Stimulated activated CD8-positive, alpha-beta memory T cell treated with anti-CD3 and anti-CD28 coated beads, Interleukin-4, amount 100 ng/mL, for 24 hours (primary cell): ENCODE measurements at places on chromosomes 12 and 14.

DNA sequence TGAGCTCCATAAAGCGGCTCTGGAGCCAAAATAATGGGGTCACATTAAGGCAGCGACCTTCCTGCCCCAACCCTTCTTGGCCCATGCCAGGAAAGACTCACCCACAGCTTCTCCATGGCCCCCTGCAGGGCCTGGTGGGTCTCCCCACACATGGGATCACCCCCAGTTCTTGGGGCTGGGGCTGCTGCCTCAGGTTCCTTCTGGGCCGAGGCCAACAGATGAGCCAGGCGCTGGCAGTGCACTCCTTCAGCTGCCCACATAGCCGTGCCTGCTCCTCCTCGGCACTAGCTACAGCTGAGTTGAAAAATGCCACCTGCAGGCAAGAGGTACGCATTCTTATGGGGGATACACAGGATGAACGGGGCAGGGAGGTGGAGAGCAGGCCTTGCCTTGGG is 14.8 kb upstream of the BLTP3B start:
- DNase-seq, result no peak

DNA sequence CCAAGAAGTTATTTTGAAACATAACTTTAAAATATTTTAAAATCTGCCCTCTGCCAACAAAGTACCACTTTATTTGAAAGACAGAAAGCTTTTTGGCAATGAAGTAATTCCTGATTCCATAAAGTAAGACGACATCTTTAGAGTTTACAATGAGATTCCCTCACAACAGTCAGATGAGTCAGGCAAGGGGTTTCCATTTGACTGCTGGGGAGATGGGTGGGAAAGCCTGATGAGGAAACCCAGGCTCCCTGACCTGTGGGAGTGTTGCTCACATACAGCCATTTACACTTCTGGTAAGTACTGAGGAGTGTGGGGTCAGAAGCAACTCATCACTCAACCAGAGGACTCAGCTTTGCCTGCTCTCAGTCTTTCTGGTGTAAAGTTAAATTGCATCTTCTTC is 10.2 kb downstream of the KITLG start:
- no peak for DNase-seq

GRCh38 chr14:59484639-59485175 is 390 bp downstream of the JKAMP start:
- DNase-seq, result no peak

DNA sequence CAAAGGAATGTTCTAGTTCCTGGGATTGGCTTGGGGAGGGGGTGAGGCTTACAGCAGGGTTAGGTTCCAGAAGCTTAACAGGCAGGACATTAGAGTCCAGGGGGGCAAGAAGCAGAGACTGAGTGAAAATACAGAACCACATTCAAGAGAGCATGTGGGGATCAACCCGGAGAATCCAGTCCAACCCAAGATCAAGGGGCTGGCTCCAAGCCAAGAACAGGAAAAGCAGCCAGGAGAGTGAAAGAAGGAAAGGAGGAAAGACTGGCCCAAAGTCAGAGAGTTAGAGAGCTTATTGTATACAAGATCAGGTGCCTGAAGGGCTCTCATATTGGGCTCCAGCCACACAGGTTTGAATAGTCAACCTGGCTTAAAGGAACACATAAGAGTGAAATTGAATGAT is 190.3 kb upstream of the CDKN3 start:
- no peak for DNase-seq

- DNase-seq, result no peak
These were observed 14.8 kb downstream of the GPR19 start for GRCh38 chr12:12681061-12681765.

DNA sequence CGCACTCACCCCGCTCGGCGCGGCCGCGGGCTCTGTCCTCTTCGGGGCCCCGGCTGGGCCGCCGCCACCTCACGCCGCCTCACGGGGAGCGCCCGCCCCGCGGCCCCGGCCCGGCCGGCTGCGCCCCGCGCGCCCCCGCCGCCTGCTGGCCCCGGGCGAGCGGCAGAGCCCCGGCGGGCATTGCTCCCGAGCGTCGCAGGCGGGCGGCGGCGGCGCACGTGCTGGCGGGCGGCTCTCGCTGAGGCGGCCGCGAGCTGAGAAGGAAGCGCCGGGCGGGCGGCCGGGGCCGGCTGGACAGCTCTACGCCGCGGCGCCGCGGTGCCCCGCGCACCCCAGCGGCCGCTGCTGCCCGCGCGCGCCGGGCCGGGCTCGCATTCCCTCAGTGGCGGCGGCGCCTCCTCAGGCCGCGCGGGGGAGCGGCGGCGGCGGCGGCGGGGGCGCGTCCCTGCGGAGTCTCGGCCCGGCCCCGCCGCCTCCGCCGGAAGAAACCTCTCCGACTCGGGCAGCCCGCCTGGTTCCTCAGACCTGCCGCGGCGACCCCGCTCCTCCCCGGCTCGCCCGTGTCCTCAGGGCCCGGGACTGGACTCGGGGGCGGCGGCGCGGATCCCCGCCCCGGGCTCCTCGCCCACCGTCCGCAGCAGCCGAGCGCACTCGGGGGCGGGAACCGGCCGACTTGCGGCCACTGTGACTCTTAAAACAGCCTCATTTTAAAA is at the start of gene PITPNM2:
Gene PITPNM2 (minus strand): TSS at position 347 of the 713 bp plus-strand sequence. CDS start 116,500 bp downstream, outside the sequence.
- DNase-seq, result peak; percentile 43
